ENCODE measurements at places on chromosomes 1 and 21.

- DNase-seq, result no peak
Observed at GRCh38 chr1:117009132-117009531, 7.6 kb downstream of the CD101 start.

- DNase-seq, result no peak
Observed at GRCh38 chr1:92184632-92185031, 33.1 kb upstream of the C1orf146 start.

DNA sequence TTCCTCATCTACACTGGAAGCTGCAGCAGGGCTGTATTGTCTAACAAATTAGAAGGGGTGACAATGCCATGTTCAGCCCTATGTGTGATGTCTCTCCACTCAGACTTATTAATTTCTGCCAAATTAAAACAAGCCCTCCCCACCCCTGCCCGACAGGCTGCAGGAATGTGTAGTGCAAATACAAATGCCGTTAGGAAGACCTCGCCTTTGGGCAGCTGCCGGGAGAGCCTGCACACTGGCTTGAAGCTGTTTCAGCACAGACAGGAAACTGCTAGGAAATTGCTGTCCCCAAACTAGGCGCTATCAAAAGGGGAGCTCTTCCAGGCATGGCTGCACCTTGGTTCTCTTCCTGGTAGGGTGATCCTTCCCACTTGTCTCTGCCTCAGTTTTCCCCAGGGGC lies 135.2 kb downstream of the ELAVL4 start:
- no peak for DNase-seq

DNA sequence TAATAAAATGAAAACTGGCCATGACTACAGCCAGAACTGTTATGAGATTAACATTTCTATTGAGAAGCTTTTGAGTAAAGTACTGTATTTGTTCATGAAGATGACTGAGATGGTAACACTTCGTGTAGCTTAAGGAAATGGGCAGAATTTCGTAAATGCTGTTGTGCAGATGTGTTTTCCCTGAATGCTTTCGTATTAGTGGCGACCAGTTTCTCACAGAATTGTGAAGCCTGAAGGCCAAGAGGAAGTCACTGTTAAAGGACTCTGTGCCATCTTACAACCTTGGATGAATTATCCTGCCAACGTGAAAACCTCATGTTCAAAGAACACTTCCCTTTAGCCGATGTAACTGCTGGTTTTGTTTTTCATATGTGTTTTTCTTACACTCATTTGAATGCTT lies 164.0 kb downstream of the NEK7 start:
- no peak for DNase-seq

DNA sequence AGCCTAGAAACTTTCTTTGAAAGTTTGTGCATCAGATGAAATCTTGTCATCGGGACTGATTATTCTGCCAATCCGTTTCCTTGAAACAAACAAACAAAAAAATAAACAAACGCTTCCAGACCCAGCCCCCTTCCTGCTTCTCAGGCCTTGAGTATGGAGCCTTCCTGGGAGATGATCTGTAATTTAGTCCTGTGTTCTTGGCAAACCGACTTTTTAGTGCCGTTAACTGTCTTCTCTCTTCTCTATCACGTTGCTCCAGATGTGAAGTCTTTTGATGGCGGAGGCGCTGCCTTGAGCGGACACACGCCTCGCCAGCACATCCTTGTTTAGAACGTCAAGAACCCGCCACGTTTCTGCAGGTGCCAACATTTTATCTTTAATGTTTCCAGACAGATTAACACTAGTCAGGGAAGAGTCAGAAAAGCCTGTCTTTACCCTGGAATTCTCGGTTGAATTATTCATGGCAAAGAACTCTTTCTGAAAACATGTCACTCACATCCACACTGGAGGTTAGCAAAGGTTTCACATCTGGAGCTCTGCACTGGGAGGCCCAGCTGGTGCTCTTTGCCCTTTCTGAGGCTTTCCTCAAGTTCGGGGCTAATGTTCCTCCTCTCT lies 265.7 kb upstream of the C1orf174 start:
- no peak for DNase-seq
